Endothelial cell of umbilical vein (primary cell): ENCODE measurements at places on chromosomes 13 and 19. TPM values are rescaled to one million over a fixed set of nuclear protein-coding genes. Genes with fewer than 3 reads are reported as not detected.

The B3GNT8 gene
- total RNA-seq = 6.5 and 7.6 TPM in 2 replicates

The ETHE1 gene
- 29.4 and 34.5 TPM in 2 replicates for total RNA-seq

The FCER2 gene
- not detected in 2 replicates for total RNA-seq

The POSTN gene
- 0.29 and 0.55 TPM in 2 replicates for total RNA-seq

The POLRMT gene
- total RNA-seq = 46.7 and 50.6 TPM in 2 replicates

The ZGLP1 gene
- 2.9 and 5.3 TPM in 2 replicates for total RNA-seq

The SMAD9 gene
- 4.2 and 4.5 TPM in 2 replicates for total RNA-seq

DNA sequence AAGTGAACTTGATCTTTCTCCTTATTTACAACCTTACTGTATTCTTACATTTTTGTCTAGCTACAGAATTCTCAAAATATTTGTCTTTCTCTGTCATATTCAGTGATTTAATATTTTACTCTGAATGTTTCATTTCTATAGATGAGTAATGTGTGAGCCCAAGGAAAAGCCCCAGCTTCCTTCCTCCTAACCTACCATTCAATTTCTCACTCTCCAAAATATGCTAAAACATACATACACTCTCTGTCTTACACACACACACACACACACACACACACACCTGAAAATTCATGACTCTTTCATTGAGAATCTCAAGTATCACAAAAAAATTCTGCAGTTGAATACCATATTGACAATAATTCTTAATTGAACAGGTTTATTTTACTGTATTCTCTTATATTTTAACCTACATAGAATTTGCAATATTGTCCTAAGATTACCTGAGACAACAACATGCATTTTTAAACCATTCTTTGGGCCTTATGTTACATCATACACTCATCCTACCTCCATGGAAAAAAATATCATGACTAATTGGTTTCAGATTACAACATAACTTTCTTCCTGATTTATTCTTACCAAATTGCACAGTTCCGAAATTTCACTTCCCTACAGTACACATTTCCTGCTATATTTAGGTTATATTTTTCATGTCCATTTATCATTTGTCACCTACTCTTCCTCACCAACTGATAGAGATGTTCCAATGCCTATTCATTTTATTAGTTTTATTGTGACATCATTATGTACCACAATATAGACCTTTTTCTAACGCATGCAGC, 1965.6 kb upstream of the PCDH20 start:
- H3K4me3 ChIP-seq = no peak overlapping the region
- DNase-seq = peak; percentile 21
- no peaks in the 10 kb centered on the region for H3K36me3 ChIP-seq
- no peaks in the 10 kb centered on the region for H3K27me3 ChIP-seq
- H3K4me1 ChIP-seq = no peaks in the 10 kb centered on the region

- H3K36me3 ChIP-seq = peaks cover 29% of the 10 kb centered on the region
- H3K4me3 ChIP-seq = no peak overlapping the region
- no peaks in the 10 kb centered on the region for H3K27me3 ChIP-seq
- H3K27ac ChIP-seq = no peak overlapping the region
These were observed 6.3 kb downstream of the MIDN start for GRCh38 chr19:1254530-1255185.

DNA sequence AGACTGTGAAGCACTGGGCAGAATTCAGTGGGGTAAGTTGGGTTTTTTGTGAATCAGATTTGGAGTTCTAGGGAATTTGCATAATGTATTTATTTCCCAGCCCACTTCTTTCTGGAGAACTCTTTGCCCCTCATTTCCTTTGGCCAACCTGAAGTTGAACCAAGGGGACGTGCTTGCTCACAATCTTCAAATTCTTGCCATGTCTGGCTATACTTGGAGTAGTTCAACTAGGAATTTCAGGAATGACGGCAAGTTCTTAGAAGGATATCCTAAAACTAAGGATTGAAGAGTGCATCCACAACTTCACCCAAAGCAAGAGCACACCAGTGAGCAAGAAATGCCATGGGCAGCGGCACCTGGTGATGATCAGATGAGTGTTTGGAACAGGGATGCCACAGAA, 88.5 kb downstream of the TEX26 start:
- no peaks in the 10 kb centered on the region for H3K36me3 ChIP-seq
- no peak for DNase-seq
- H3K27ac ChIP-seq = no peak overlapping the region
- no peak overlapping the region for H3K4me3 ChIP-seq
- peaks cover 15% of the 10 kb centered on the region for H3K27me3 ChIP-seq
- H3K4me1 ChIP-seq = no peaks in the 10 kb centered on the region

DNA sequence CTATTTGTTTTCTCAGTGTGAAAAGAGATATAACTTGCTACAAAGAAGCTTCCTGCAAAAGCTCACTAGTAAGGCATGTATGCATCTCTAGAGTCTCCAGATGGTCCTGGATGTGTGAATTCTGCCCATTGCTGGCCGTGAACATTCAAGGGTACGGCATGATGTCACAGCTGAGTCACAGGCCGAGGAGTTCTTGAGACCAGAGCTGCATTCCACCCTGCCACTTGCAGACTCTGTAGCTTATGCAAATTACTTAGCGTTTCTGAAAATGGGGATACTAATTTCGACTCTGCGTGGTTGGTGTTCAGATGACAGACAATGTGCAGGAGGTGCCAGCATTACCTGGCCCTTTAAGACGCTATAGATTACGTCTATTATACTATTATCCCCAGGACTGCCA, 470.7 kb downstream of the ZNF536 start:
- no peak for DNase-seq
- H3K4me3 ChIP-seq = no peak overlapping the region
- H3K27me3 ChIP-seq = no peaks in the 10 kb centered on the region
- no peak overlapping the region for H3K27ac ChIP-seq

- H3K4me3 ChIP-seq = no peak overlapping the region
- no peaks in the 10 kb centered on the region for H3K36me3 ChIP-seq
- no peak overlapping the region for H3K27ac ChIP-seq
- no peaks in the 10 kb centered on the region for H3K27me3 ChIP-seq
- no peaks in the 10 kb centered on the region for H3K4me1 ChIP-seq
- no peak for DNase-seq
These were observed 26.0 kb upstream of the PEG3 start for GRCh38 chr19:56866538-56866937.

- no peaks in the 10 kb centered on the region for H3K27me3 ChIP-seq
- H3K36me3 ChIP-seq = no peaks in the 10 kb centered on the region
- DNase-seq = no peak
- no peaks in the 10 kb centered on the region for H3K4me1 ChIP-seq
- no peak overlapping the region for H3K27ac ChIP-seq
- no peak overlapping the region for H3K4me3 ChIP-seq
These were observed 183.3 kb upstream of the MAB21L1 start for GRCh38 chr13:35659796-35660195.

DNA sequence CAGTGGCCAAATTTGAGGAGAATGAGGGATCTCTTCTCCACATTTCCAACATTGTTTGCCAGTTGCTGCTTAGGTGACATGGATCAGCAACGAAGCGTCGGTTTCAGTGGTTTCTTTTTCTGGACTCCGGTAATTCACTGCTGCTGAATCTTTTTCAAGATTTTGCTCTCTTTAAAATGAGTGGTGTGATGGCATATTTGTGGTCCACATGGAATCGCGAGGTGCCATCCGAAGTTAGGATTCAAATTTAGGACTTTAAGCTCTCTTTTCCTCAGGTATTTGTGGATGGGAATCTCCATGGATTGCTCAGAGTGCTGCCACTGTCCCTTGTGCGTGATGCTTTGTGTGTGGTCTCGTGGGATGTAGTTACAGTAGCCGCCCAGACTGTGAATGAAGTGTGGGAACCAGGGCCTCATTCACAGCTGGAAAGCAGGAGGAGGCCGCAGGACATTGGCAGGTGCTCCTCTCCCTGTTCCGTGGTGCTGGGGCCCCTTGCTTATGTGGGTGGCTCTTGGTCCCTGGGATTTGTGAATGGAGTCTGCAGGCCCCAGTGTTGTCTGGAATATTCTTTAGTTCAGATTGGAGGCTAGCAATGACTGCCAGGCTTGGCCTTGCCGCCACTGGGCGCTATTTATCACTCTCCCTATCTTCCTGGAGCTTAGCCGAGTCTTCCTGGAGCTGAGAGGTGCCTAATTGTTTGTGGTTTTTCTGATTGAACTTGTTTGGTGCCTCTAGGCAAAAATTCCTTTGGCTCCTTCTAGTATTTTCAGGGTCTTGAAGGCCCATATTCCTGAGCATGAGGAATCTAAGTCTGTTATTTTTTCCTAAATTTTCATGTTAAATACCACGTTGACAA, 1.5 kb downstream of the ILF3 start:
- no peaks in the 10 kb centered on the region for H3K36me3 ChIP-seq
- DNase-seq = peak; percentile 46
- no peaks in the 10 kb centered on the region for H3K27me3 ChIP-seq
- peak overlapping the region; percentile 94 for H3K4me3 ChIP-seq
- H3K4me1 ChIP-seq = peaks cover 10% of the 10 kb centered on the region

DNA sequence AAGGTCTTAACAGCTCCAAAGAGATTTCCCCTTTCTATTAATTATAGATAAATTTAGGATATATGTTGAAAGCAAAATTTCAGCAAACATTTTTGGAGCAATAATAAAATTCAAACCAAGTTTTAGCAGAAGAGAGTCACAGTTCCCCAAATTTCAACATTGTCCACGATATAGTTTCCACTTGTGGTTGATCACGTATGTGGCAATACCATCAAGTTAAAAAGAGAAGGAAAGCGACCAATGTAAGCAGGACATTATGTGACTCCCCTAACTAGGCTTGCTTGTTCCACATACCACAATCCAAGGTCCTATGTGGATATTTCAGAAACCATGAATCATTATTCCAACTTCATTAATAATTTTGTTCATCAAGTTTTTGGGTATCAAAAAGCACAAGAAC, 52.8 kb downstream of the ELF1 start:
- H3K4me1 ChIP-seq = no peaks in the 10 kb centered on the region
- no peaks in the 10 kb centered on the region for H3K27me3 ChIP-seq
- H3K36me3 ChIP-seq = no peaks in the 10 kb centered on the region
- DNase-seq = no peak
- no peak overlapping the region for H3K4me3 ChIP-seq
- H3K27ac ChIP-seq = no peak overlapping the region

- H3K4me1 ChIP-seq = peaks cover 17% of the 10 kb centered on the region
- H3K4me3 ChIP-seq = no peak overlapping the region
- DNase-seq = peak; percentile 97
- peak overlapping the region; percentile 92 for H3K27ac ChIP-seq
These were observed 11.9 kb upstream of the GDF15 start for GRCh38 chr19:18373892-18374629.

GRCh38 chr13:54913668-54914067, 1885.1 kb downstream of the OLFM4 start:
- no peak overlapping the region for H3K4me3 ChIP-seq
- no peaks in the 10 kb centered on the region for H3K36me3 ChIP-seq
- no peaks in the 10 kb centered on the region for H3K4me1 ChIP-seq

DNA sequence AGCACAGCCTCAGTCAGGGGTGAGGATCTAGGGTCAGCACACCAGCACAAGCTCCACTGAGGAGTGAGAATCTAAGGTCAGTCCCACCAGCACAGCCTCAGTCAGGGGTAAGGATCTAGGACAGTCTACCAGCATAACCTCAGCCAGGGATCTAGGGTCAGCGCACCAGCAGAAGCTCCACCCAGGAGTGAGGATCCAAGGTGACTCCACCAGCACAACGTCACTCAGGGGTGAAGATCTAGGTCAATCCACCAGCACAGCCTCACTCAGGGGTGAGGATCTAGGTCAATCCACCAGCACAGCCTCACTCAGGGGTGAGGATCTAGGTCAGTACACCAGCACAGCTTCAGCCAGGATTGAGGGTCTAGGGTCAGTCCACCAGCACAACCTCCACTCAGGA, 64.5 kb downstream of the RAB20 start:
- no peak overlapping the region for H3K27ac ChIP-seq
- DNase-seq = no peak
- H3K4me1 ChIP-seq = peaks cover 4% of the 10 kb centered on the region
- H3K27me3 ChIP-seq = no peaks in the 10 kb centered on the region
- peaks cover 53% of the 10 kb centered on the region for H3K36me3 ChIP-seq
